ENCODE measurements at places on chromosomes 12 and 14.

- no peak for DNase-seq
These were observed 319.8 kb downstream of the ZFP36L1 start for GRCh38 chr14:68473069-68473468.

- DNase-seq, result peak; percentile 11
These were observed 50.4 kb downstream of the GXYLT1 start for GRCh38 chr12:42094277-42094676.

GRCh38 chr12:104740668-104741067, 217.4 kb downstream of the SLC41A2 start:
- no peak for DNase-seq

- peak; percentile 57 for DNase-seq
These were observed 73.7 kb downstream of the BBS10 start for GRCh38 chr12:76274420-76275083.

GRCh38 chr14:68670359-68670715, 122.5 kb downstream of the ZFP36L1 start:
- no peak for DNase-seq

DNA sequence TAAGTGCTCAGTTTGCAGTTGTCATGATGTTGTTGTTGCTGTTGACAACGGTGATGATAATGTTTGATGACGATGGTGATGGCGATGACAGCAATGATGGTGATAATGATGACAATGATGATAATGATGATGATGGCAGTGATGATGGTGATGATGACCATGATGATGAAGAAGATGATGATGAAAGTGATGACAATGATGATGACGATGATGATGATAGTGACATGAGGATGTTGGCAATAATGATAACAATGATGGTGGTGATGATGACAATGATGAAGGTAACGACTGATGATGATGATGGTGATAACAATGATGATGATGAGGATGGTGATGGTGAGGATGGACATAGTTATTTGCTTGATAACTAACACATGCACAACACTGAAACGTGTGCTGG, 778.5 kb downstream of the VRK1 start:
- DNase-seq, result no peak

- no peak for DNase-seq
These were observed 31.6 kb downstream of the CCDC85C start for GRCh38 chr14:99572173-99572999.

- DNase-seq, result no peak
These were observed 57.9 kb downstream of the RFLNA start for GRCh38 chr12:124352839-124353238.

DNA sequence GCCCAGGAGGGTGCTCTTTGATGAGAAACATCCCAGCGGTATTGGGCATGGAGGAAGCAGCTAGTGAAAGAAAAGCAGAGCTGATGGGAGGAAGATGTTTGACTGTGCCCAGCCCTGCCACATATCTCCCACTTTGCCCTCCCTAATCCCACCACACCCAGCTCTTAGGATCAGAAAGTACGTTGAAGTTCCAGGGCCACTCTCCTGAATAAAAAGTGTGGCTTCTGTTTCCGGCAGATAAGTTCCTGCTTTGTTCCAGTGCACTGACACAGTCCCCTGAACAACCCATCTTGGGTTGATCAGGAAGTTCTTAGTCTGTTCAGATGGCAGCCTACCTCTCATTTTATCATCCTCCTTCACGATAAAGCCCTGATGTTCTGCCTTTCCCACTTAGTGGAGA, 16.5 kb downstream of the TPCN1 start:
- no peak for DNase-seq

DNA sequence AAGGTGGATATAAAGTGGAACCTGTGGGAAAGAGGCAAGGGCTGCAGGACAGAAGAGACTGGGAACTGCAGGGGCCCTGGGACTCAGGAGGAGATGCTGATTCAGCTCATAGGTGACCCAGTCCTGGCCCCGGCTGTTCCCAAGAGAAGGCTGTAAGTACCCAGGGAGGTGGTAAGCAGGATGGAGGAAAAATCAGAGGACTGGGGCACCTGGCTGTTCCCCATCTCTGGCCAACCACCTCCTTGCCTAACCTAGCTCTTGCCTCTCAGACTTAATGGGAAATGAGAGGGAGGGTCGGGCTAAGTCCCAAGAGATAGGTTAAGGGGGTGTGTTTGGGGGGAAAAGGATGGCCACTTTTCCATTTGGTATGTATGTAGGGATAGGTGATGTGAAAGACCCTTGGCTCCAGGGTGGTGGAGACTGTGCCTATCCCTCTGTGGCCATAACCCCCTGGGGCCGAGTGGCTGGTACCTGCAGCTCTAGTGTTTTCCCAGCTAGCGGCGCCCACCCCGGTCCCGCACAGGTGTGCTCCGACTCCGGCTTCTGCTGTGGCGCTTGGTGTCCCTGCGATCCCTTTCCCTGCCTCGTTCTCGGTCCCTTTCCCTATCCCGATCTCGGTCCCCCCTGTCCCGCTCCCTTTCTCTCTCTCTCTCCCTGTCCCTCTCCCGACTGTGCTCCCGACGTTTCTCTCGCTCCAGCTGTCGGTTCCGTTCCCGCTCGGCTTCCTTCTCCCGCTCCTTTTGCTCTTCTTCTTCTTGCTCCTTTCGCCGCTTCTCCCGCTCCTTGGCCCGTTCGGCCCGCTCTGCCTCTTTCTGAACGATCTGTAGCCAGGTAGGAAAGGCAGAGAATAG, 1.6 kb upstream of the CDH24 start:
- DNase-seq, result no peak

GRCh38 chr12:120125029-120125428, 8.5 kb upstream of the RAB35 start:
- no peak for DNase-seq

- DNase-seq, result no peak
These were observed 105.3 kb downstream of the KCNH5 start for GRCh38 chr14:62939970-62940369.

- no peak for DNase-seq
These were observed 58.6 kb upstream of the TMEM263 start for GRCh38 chr12:106897082-106897481.

DNA sequence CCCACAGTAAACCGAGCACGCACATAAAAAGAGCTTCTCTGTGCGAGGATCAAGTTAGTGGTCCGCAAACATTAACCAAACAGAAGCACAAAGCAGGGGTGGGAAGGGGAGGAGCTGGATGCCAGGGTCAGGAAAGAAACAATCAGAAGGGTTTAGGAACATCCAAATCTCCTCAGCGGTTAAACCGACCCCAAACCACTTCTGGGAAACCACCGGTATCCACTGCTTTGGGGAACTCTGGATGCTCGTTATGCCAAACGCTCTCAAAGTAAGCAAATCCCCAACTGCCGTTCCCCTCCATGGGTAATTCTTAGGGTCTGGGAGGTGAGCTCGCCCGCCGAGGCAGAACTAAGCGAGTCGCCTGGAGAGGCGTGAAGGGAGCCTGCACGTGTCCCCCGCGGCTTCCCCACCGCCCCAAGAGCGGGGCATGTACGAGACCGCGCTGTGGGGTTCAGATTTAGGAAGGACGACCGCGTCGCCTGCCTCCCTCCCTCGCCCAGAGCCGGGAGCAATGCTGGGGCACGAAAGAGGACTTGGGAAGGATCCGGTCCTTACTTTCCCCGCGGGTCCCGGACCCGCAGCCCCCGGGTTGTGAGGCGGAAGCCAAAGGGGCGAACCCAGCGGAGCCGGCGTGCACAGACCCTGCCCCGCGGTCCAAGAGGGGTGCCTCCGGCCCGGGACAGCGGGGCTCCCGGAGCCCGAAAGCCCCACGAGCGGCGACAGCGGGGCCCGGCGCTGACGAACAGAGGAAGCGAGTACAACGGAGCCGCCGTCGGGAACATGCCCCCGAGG, 711 bp downstream of the SBNO1 start:
- peak; percentile 53 for DNase-seq

- no peak for DNase-seq
These were observed 21.4 kb upstream of the CMKLR1 start for GRCh38 chr12:108360487-108360886.

GRCh38 chr14:77902811-77903210, 102.9 kb downstream of the ADCK1 start:
- DNase-seq, result no peak

DNA sequence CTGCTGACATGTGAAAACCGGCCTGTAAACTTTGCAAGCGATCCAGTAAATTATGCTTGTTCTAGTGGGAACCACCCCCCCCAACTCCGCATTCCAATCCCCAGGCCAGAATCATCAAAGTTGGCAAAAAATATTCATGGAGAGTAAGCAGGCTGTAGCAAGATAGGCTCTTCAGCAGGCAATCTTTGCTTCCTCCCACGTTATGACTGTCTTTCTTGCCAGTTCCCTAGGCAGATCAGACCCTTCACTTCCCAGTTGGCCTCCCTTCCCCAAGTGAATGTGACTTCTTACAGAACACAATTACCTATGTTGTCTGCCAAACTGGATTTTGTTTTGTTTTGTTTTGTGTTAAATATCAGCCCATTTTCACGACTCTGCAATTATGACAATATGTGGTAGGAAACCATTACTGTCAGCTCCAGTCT, 1.2 kb upstream of the PTGER2 start:
- no peak for DNase-seq

- no peak for DNase-seq
These were observed 40.3 kb upstream of the SLC24A4 start for GRCh38 chr14:92282669-92283068.

DNA sequence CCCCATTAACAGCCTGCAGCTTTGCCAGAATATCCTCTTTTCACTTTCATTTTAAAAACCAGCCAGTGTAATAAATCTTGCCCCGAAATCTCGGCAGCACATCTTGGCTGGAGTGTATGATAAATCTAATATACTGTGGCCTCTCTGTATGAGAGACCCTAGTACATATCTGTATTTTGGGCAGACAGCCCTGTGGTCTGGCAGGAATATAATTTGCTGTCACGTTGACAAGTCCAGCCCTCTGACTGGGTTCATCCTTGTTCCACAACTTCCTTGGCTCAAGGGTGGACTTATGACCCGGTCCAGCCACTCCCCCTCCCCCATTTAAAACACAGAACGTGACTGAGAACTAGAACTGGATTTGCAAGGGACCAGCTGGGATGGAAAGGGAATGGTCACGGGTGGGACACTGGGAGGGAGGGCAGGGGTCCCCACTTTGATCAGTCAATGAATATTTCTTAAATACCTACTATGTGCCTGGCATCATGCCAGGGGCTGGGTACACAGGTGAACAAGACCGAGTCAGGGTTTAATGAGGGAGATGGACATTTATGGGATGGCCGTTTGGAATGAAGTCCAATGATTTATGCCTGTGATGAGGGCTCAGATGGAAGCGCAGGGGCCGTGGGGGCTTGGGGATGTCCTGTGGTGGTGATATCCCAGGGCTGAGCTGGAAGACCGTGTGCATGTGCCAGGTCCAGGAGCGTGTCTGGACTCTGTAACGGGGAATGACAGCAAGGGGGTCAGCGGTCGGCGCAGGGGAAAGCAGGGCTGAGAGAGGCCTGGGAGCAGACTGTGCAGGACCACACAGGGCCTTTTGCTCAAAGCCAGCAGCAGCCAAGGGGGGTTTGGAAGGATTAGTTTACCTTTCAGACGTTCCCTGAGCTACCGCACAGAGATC, 190.5 kb downstream of the PHETA1 start:
- DNase-seq, result no peak

DNA sequence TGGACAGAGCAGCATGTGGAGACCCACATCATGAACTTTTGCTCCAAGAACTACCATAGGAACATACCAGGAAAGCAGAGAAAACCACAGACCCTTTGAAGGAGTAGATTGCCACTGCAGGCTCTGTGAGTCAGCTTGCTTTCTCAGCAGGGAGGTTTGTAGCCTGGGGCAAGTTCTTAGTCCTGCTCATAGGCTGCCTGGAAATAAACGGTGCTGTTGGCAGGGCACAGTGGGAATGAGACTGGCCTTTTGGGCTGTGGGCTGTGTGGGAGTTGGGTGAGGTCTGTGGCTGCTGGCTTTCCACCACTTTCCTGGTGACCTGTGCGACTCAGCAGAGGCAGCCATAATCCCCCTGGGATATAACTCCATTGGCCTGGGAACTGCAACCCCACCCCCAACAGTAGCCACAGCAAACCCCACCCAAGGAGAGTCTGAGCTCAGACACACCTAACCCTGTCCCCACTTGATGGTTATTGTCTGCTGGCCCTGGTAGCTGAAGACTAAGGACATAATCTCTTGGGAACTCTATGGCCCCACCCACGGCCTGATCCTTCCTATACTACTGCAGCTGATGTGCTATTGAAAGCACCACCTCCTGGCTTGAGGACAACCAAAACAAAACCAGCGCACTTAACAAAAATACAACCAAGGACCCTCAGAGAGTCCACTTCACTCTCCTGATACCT, 192.1 kb upstream of the GARIN6 start:
- DNase-seq, result no peak

DNA sequence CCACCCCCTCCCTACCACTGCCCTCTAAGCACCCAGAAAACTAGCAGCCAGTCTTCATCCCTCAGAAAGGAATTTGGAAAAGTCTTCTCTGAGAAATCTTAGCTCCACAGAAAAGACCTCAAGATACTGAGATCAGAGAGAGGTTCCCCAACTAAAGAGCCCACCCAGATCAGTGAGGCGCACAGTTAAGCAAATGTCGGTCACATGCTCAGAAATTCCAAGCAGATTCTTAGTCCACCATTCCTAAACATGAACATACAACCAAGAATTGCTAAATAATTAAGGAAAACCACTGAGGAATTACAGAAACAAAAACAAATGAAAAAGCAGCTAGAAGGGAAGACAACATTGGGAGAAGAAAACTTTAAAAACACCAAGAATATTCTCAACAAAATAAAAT, 32.3 kb downstream of the MED13L start:
- no peak for DNase-seq

- no peak for DNase-seq
These were observed 12.5 kb downstream of the EGLN3 start for GRCh38 chr14:33938131-33938949.

- DNase-seq, result no peak
These were observed 21.6 kb downstream of the OSBPL8 start for GRCh38 chr12:76537923-76538322.

DNA sequence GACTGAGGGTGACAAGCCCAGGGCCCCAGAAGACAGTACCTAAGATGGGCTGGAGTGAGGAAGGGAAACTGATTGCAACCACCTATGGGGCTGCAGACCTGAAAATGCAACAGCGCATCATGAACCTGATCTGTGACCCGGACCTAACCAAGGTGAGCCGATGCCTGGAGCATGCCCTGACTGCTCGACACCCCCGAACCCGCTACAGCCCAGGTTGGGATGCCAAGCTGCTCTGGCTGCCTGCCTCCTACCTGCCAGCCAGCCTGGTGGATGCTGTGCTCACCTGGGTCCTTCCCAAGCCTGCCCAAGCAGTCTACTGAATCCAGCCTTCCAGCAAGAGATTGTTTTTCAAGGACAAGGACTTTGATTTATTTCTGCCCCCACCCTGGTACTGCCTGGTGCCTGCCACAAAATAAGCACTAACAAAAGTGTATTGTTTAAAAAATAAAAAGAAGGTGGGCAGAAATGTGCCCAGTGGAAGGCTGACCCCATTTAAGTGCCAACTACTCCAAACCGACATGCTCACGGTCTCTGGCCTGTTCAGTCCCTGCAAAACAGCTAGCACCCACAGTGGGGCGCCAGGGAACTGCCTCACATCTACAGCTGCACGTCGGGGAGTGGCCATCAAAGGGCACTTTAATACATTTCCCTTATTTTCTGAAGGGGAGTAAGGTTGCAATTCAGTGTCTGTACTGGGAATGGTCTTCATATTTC, 4.2 kb downstream of the RDH5 start:
- peak; percentile 82 for DNase-seq

- DNase-seq, result no peak
These were observed 4.6 kb downstream of the IFI27L2 start for GRCh38 chr14:94124582-94125377.

Measured in activated CD4-positive, alpha-beta T cell treated with anti-CD3 and anti-CD28 coated beads for 48 hours (primary cell).